Left colon (tissue), 2 donors: ENCODE measurements at places on chromosomes 6 and 20. TPM values are rescaled to one million over a fixed set of nuclear protein-coding genes. Genes with fewer than 3 reads are reported as not detected.

- no peak for DNase-seq
Measured at GRCh38 chr6:161379834-161380582, 106.1 kb upstream of the AGPAT4 start.

DNA sequence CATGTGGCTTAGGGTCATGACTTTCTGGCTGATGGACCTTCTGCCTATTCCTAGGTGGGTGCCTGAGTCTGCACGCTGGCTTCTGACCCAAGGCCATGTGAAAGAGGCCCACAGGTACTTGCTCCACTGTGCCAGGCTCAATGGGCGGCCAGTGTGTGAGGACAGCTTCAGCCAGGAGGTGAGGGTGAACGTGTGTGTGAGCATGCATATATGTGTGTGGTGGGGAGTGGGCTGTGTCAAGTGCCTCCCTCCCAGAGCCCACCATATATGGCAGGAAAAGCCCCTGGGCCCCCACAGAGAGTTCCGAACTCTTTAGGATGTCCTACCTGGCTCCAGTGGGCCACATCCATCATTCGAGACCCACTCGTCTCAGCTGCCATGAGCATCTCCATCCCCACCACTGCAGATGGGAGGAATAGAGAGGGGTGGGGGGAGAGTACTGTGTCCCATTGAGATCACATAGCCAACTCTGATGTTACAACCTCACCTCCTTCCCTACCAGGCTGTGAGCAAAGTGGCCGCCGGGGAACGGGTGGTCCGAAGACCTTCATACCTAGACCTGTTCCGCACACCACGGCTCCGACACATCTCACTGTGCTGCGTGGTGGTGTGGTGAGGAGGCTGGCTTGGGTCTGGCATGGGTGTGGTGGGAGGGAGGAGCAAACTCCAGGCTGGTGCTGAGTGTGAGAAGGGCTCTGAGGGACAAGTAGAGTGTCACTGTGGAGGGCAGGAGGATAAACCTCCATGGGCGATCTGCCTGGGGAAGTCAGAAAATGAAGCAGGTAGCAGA is 3.2 kb downstream of the SLC22A7 start:
- DNase-seq, result no peak

DNA sequence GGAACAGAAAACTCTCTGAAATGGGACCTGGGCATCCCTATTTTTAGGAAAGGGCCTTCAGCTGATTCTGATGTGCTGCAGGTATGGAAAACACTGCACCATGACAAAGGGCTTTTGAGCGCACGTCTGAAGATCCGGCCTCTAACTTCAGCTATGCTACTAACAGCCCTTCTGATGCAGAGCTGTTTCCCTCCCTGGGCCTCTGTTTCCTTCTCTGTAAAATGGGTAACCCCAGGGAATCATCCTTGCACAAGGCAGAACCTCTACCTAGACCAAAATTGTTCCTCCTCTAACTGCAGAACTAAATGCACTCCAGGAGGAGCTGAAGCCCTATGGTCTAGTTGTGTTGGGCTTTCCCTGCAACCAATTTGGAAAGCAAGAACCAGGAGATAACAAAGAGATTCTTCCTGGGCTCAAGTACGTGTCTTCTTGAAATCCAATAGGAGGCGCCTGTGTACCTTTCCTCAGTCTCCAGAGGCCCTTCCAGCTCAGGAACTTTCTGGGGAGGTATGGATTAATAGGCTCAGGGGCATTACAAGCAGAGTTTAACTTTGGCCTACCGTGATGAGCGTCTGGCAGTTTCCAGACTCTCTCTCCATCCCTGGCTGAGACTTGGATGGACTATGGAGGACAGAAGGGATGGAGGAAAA is 5.9 kb downstream of the GPX5 start:
- DNase-seq, result no peak

Gene MMP24
- 0.09 TPM for total RNA-seq

- no peak for DNase-seq
Measured at GRCh38 chr6:34973547-34974248, 84.6 kb downstream of the ANKS1A start.

- DNase-seq, result no peak
Measured at GRCh38 chr6:127446356-127446755, 12.8 kb downstream of the KIAA0408 start.
